AG04450 (cell line): ENCODE measurements at places on chromosomes 7 and 10.

- no peak for DNase-seq
Measured at GRCh38 chr10:73773152-73773879, 8.5 kb upstream of the CHCHD1 start.

DNA sequence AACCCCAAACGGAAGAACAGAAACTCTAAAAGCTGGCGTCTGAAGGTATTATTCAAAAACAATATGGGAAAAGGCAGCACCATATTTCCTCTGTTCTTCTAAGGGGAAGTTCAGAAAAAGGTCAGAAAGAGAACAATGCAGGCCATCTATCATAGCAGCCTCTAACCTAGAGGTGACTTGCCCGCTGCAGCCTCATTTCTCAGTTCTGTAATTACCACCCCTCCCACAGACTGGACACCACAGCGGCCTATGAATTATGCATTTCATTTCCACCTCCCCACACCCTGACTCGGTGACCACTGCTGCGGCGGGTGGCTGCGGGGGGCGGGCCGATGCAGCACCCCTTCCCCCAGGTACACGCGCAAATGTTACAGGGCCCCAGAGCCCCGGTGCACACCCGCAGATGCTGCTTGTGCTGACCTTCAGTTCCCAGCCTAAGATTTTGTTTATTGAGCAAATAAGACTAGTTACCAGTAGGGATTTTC lies 125.5 kb downstream of the CLEC2L start:
- no peak for DNase-seq

GRCh38 chr7:12570168-12570533 lies 369 bp upstream of the SCIN start:
- DNase-seq = no peak

GRCh38 chr7:143979998-143980397 lies 20.1 kb upstream of the OR6B1 start:
- no peak for DNase-seq

DNA sequence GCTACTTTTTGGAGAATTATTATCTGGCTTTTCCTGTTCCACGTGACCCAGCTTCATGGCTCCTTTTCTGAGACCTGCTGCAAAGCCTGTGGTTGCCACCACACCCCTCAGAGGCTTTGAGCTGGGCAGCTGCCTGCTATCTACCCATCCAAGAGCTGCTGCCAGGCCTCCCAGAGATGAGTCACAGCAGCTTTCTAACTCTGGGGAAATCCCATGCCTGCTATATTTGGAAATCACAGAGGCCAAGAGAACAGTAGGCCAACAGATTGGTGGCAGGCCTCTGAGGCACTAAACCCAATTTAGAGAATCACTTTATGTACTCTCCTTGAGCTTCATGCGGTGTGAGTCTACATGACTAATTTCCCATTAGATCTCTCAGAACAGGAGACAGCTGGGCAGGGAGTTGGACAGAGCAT lies 35.2 kb downstream of the SGCE start:
- DNase-seq = peak; percentile 53

GRCh38 chr7:130959743-130960207 lies 225.8 kb upstream of the KLF14 start:
- no peak for DNase-seq
